ENCODE measurements at places on chromosomes 12 and 14.

DNA sequence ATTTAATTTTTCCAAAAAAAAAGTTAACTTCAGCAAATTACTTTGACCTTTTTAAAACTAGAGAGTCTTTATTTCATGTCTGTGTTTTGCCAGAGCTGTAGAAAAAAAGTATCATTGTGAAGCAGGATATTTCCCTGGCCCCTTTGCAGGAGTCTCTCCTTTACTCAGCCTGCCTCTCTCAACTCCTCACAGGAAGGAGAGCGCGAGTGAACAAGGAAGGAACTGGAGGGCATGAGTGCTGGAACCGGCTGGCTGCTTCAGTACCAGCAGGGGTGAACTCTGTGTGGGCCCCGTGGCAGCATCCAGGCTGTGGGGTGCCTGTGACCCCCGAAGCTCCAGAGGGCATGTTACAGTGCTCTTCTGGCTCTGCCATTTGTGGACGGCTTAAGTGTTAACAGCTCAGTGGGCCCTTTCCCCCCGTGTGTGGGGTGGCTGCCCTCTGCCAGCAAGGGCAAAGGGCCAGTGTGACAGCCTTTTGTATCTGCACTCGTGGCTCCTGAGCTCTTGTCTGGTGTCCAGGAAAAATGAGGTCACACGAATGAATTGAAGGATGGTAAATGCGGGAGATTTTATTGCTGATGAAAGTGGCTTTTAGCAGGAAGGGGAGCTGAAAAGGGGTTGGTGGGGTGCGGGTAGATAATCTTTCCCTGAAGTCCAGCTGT lies 76.6 kb upstream of the KCNH3 start:
- DNase-seq = no peak

DNA sequence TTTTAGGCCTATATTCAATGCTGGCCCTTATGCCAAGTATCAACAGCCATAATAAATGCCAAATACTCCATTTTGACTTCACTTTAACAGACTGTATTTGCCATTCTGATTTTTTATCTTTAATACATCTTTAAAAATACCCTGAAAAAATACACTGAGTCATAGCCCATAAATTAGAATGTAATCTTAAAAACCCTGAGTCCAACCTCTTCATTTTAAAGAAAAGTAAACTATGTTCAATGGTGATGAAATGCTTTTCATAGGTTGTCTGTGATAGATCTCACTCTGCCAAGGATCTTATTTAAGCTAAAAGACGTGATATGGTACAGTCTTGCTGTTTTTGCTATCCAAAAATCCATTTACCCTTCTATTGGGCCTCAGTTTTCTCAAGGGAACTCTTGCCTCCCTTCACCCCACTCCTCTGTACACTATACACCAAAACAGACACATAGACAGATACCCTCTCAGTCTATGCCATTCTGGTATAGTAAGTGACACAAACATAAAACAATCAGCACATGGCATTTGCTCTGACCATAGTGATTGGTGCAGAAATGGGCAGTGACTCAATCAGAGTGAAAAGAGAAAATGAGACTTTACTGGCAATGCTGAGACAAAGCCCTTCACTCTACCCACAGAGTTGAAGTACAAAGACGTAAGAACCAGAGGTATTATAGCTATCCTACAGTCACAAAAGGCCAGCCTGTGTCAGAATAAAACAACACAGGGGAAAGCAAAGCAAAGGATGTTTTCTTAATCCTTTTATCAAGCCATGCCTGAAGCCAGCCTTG lies 49.1 kb downstream of the BTG1 start:
- no peak for DNase-seq

DNA sequence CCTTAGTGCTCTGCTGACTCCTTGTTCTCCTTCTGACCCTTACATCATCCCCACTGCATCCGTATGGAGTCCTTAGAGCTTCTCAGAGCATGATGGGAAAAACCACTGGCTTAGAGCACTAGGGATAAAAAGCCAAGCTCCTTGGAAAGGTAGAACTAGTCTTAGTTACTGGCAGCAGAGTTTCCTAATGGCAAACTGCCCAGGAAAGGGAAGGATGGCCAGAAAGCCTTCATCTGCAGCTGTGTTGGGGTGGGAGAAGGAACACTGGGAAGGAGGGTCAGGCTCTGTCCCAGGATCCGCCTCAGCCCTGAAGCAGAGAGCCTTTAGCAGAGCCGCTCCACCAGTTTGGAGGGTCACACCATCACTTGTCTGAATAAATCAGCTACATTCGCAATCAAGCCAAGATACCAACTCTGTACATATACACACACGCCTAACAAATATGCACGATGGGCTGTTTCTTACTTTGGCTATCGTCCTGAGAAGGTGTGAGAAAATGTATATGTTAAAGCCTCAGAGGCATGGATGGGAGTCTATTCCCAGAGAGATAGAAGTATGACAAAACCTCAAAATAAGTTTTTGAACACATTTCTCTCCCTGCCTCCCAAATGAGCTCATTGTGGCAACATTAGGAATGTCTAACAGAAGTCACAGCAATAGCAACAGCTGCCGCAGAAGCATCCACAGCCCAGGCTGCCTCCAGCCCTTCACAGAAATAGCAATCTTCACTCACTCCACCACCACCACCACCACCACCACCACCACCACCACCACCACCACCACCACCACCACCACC lies 18.6 kb upstream of the GALNT8 start:
- DNase-seq = no peak

DNA sequence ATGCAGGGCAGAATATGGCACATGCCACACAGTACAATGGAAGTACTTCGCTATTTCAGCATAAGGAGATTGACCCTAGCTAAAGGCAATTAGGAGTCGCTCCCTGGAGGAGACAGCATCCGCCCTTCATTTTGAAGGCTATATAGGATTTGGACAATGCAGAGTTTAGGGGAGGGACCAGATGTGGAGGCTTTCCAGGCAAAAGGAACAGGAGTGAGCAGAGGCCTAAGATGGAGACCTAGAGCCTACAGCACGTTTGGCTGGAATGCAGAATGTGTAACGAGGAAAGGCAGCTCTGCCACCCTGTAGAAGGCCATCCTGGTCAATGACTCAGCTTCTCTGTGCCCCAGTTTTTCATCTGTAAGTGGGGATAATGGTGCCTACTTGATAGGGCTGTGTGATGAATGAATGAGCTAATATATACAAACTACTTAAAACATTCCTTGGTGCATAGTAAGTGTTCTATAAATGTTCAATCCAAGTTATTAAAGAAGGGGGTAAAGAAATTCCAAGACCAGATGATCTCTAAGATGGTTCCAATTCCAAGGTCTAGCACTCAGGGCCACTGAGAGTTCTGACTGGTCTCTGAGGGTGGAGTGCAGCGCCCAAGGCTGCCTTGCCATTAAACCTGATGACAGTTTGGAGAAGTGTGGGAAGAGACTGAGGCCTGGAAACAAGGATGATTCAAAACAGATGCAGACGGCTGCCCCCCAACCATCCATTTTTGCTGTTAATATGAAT lies 54.3 kb upstream of the FRMD6 start:
- DNase-seq = no peak

GRCh38 chr14:29846339-29847055 lies 81.2 kb downstream of the PRKD1 start:
- DNase-seq = no peak

GRCh38 chr12:43578782-43579181 lies 26.8 kb upstream of the ADAMTS20 start:
- DNase-seq = no peak

Measured in SHP77 treated with DMSO at 0.1 percent for 48 hours (cell line).